Thoracic aorta (tissue), 2 donors: ENCODE measurements at places on chromosomes 3 and 15.

GRCh38 chr3:174737966-174738365 lies 121.2 kb upstream of the NAALADL2 start:
- DNase-seq = no peak

GRCh38 chr3:168312984-168313383 lies 217.3 kb upstream of the GOLIM4 start:
- DNase-seq = no peak

DNA sequence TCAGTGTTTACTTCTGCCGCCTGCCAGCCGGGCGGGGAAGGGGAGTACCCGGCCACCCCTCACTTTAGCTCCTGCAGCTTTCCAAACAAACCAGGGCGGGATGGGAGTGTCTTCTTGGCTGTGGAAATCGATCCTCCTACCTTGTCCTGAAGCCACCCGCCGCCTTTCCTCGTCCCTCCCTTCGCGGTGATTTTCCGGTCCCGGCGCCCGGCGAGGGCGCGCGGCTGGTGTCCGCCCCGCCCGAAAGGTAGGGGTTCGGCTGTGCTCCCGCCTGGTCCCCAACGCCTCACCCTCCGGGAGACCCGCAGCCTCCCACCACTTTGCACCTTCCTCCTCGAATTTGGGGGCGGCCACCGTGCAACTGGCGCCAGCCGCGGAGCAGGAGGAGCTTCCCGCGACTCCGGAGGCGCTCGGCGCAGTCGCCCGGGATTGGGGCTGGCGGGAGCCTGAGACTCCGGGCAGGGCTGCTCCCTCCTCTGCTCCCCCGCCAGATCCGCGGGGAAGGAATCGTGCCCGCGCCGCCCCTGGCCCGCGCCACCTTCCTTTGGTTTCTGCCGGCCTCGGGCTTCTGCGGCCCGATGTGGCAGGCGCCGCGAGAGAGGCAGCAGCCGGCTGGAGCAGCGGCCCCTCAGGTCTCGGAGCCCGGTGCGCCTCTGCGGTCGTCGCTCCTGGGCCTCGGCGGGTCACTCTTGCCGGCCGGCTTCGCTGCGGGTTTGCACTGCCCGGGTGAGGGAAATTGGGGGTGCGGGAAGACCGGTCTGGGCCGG lies 30.7 kb upstream of the ST3GAL6 start:
- DNase-seq = no peak

GRCh38 chr3:119400466-119400865 lies 62.9 kb downstream of the TMEM39A start:
- DNase-seq = no peak

DNA sequence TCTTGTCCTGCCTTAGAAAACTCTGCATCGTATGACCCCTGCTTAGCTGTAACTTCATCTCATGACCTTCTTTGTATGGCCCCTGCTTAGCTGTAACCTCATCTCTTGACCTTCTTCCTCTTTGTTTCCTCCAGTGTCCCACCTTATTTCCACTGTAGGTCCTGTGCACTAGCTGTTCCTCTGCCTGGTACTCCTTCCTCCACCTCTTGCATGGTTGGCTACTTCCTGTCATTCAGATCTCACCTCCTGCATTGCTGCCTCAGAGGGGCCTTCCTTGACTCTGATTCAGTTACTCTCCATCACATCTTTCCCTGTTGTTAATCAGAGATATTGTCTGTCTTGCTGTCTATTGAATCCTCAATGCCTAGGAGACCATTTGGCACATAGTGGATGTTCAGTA lies 63.2 kb downstream of the PDE8A start:
- no peak for DNase-seq

- DNase-seq = no peak
Measured at GRCh38 chr3:133717424-133717823, 28.8 kb upstream of the TF start.

DNA sequence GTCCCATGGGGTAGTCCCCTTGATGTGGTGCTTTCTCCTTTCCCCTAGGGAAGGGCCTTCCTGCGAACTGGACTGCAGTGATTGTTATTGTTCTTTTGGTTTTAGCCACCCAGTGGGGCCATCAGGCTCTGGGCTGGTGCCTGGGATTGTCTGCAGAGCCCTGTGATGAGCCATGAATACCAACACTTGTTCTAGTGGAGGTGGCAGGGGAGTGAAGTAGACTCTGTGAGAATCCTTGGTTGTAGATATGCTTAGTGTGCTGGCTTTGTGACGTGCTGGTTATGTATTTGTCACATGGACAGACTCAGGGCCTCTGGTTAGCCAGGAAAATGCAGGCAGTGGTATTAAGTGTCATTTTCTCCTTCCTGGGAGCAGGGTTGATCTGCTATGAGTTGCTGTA lies 51.8 kb upstream of the NDUFB4 start:
- no peak for DNase-seq

DNA sequence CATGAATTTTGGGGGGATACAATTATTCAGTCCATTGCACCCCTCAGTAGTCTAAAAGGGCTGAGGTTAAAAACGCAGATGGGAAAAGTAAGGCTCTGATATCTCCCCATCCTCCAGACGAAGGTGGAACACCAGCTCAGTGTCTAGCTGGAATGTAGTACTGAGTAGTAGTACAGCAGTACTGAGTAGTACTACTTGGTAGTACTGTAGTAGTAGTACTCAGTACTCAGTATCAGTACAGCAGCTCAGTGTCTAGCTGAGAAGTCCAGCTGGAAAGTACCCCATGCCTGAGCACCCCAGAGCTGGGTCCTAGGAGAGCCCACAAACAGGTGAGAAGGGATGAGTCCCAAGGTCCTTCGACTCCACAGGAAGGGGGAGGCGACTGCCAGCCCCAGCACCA lies 148.7 kb downstream of the XXYLT1 start:
- no peak for DNase-seq

GRCh38 chr3:36893137-36893557 lies 51.7 kb downstream of the TRANK1 start:
- no peak for DNase-seq

DNA sequence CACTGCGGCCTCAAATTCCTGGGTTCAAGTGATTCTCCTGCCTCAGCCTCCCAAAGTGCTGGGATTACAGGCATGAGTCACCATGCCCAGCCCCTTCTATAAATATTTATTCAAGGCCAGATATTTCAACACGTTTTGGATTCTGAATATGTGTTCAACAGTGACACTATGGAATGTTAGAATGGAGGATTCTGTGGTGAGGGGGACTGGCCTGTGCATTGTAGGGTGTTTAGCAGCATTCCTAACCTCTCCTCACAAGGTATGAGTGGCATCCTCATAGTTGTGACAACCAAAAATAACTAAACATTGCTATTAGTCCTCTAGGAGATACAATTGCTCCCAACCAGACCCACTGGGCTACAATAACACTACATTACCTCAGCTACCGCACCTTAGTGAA lies 104.0 kb upstream of the ATP10A start:
- no peak for DNase-seq

DNA sequence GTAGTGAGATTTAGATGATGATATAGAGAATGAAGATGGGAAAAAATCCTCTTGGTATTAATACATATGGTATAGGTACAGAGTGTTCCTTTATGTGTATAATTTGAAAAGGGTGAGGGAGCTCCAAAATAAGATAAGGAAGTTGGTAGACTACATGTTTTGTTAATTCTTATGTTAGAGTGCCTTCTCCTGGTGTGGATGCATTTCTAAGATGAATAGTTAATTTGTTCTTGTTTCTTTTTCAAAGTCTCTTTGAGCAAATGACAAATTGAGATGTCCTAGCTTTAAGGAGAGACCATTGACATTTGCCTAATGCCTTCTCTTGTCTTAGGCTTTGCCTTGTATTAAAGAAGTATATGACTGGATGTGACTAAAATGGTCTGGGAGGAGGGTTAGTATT lies 34.1 kb downstream of the AKAP13 start:
- DNase-seq = no peak

DNA sequence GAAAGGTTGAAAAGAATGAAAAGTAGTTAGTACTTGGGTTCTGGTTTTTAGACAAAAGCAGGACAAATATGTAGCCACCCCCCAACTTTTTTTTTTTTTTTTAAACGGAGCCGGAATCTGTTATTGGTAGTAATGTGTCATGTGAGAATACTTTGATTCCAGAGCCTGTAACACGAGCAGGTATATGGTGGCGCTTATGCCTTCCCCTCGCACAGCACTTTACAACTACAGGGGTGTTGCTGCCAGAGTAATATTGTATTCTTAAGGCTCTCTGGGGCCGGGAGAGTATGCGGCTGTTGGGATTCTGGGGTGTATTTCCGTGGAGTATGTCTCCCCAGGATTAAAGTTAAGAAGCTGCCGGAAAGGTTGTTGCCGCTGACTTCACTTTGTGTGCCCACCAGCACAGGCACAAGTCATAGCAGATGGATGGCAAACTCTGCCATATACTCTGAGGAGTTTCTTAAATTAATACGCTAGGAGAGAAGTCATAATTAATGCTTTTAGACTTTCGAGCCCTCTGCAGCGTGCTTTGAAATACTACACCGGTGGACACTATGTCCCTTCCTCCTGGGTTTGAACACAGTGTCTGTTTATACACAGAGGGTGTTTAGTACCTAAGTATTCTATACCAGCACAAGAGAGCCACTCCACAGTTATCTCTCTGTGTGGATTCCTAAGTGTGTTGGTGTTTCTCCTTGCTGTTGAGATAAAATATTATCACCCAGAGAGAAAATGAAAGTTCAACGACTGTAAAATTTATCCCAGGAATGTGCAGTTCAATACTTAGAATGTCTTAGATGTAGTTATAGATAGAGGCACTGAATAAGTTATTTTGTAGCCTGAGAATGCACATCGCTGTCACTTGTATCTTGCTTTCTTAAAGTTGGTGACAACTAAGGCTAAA lies 1.4 kb downstream of the MBNL1 start:
- DNase-seq = no peak

- no peak for DNase-seq
Measured at GRCh38 chr3:128339491-128340012, 127.1 kb downstream of the DNAJB8 start.

GRCh38 chr15:52680041-52680391 lies 828 bp upstream of the ATOSA start:
- no peak for DNase-seq

DNA sequence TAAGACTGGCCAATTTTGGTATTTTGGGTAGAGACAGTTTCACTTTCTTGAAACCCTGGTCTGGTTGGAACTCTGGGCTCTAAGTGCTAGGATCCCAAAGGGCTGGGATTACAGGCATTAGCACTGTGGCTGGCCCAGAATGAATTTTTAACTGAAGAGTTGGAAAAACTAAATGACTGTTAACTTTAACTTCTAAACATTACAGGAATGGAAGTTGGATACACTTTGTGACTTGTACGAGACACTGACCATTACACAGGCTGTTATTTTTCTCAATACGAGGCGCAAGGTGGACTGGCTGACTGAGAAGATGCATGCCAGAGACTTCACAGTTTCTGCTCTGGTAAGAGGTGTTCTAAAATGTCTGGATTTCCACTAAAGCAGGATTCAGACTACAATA lies 3.5 kb downstream of the EIF4A2 start:
- no peak for DNase-seq

- DNase-seq = no peak
Measured at GRCh38 chr3:147618691-147619090, 209.5 kb downstream of the ZIC1 start.

- no peak for DNase-seq
Measured at GRCh38 chr15:61794276-61794675, 266.0 kb downstream of the VPS13C start.

DNA sequence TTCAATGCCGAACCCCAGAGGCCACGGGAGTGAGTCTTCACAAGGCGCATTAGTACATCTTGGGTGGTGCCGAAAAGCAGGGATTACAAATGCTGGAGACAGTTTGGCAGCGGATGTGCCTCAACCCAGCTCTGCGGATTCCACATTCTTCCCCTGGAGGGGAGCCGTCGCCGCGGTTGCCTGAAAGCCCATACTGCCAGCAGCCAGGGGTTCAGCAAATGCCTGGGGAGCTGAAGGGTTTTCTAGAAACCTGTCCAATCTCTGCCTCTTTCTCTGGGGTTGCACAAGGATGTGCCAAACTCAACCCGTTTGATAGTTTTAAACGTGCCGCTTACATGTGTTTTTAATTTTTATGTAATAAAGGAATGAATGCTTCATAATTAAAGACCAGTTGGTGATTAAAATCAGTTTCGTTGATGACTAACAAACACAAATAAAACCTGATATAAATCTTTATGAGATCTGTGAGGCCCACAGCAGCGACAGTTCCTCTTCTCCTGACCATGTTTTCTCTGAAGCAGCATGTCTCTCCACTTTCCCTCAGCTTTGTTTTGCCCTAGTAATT lies 74.6 kb upstream of the LEKR1 start:
- DNase-seq = no peak

- no peak for DNase-seq
Measured at GRCh38 chr3:13668136-13668535, 119.2 kb downstream of the FBLN2 start.

DNA sequence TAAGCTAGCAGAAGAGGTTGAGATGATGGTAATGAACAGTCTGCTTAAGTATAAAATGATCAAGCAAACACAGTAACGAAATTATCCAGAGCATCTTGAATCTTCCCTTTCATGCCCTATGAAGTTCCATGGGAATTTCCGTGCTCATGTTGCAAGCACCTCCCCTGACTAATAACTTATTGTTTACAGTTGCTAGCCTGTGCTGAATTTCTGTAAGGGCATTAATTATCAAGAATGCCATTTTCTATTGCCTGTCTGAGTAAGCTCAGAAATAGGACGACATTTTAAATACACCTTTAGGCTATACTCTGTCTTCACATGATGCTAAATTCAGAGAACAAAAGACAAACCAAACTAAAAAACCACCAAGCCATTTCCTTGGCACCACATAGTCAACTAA lies 257.5 kb upstream of the LRTM1 start:
- DNase-seq = no peak

DNA sequence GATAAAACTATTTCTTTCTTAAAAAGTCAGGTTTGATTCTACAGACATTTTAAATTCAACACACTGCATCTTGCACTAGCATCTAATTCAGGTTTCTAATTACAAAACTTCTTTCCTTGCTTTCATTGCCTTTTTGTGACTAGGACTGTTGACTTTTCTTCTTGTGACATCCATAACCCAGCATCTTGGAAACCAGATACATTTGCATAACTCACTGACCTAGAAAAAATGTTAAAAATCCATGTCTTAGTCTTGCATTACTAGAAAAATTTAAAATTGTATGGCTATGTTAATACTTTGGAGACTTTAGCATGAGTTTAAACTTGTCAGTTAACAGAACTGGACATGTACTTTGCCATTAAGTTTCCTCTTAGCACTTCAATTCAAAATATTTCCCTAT lies 72.7 kb downstream of the DTWD1 start:
- no peak for DNase-seq

DNA sequence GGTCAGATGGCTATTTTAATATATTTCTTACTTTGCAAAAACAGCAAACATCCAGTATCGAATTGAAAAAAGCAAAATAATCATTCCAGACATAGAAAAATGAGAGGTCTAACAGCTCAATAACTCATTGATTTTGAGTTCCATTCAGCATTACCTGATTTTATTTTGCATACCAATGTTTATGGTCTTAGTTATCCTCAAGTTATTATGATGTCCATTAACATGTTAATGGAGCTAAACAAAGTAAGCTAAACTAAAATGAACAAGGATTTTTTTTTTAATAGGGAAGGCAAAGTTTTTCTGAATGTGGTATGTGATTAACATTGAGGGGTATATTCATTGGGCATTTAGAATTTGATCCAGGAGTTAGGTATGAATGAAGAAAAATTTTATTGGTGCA lies 13.1 kb downstream of the MYH15 start:
- no peak for DNase-seq

- no peak for DNase-seq
Measured at GRCh38 chr15:85837881-85838280, 43.2 kb upstream of the KLHL25 start.
